Renal cortex interstitium (tissue), 15 donors: ENCODE measurements at places on chromosomes 7 and 10. TPM values are rescaled to one million over a fixed set of nuclear protein-coding genes. Genes with fewer than 3 reads are reported as not detected.

DNA sequence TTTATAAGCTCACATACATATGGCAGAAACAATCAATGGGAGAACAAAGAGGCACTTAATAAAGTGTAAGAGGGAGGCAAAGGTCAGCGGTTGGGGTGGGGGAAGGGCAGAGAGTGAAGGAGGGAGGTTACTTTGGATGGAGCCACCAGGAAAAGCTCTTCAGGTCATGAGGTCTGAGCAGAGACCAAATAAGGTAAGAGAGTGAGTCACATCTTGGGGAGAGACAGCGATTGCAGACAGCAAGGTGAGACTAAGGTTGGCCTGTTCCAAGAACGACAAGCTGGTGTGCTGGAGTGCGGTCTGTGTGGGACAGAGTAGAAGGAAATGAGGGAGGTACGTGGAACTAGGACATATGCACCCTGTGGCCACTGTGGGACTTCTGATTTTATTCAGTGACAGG, 74.3 kb upstream of the TOMM7 start:
- no peak for DNase-seq

GRCh38 chr7:100894860-100895700, 608 bp downstream of the ACHE start:
- DNase-seq: peak; percentile 61

DNA sequence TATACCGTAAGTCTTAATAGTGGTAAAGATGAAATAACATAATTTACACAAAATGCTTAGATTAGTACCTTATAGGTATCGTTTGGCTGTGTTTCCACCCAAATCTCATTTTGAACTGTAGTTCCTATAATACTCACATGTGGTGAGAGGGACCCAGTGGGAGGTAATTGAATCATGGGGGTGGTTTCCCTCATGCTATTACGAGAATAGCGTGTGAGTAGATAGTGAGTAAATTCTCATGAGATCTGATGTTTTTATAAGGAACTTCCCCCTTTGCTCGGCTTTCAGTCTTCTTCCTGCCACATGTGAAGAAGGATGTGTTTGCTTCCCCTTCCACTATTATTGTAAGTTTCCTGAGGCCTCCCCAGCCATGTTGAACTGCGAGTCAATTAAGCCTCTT, 426.3 kb upstream of the POT1 start:
- no peak for DNase-seq

- DNase-seq: no peak
Measured at GRCh38 chr7:44329888-44330287, 4.5 kb upstream of the CAMK2B start.

GRCh38 chr7:139683137-139683921, 94.5 kb downstream of the HIPK2 start:
- DNase-seq: no peak

DNA sequence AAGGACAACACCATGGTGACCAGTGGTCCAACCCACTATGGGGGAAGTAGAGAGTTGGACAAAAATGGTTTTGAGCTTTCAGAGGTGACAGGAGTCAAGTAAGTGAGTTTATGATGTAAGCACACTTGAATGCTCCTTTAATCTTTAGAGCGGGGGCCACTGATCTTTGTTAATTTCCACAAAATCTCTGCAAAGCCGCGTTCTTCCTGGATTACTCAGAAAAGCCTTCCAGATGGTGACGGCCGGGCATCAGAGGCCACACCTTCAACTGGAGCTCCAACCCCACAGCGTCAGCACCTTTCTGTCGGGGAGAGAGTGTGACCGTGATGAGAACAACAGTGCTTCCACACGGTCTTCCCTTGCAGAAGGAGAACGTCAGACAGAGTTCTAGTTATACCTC, 35.2 kb upstream of the KLF6 start:
- DNase-seq: no peak

DNA sequence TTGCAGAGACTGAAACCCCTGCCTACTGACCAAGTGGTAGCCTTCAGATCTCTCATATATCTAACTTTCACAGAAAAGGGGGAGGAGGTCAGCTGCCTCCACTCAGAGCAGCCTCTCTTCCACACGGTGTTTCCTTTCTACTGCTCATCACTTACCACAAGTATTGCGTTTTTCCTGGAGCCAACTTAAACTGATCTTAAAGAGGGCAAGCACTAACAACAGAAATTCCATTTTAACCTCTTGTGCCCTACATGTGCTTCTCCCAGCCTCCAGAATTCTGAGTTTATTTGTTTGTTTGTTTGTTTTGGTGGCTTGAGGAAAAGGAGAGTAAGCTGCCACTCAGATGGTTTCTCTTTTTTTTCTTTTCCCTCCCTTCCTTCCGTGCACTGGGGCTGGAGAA, 19.1 kb downstream of the SKIDA1 start:
- no peak for DNase-seq

GRCh38 chr7:157306846-157307838, 29.7 kb upstream of the DNAJB6 start:
- no peak for DNase-seq

DNA sequence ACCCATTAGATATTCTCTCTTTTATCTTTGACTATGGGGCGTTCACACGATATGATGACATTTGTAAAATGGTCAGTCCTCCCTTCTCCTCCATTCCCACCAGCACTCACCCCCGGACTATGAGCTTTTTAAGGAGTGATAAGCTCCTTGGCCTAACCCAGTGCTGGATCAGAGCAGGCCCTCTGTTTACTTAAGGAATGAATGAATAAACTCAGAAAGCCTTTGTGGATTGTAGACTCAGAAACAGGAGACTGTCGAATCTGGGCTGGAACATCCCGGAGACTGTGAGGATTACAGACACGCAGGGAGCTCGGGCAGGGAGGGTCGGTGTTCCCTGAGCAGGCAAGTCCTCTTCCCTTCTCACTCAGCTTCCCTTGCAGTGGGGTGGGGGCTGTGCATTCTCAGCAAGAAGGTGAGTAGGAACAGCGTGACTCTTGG, 6.8 kb upstream of the ZCCHC24 start:
- no peak for DNase-seq

- no peak for DNase-seq
Measured at GRCh38 chr10:96488161-96488935, 25.4 kb downstream of the TLL2 start.

DNA sequence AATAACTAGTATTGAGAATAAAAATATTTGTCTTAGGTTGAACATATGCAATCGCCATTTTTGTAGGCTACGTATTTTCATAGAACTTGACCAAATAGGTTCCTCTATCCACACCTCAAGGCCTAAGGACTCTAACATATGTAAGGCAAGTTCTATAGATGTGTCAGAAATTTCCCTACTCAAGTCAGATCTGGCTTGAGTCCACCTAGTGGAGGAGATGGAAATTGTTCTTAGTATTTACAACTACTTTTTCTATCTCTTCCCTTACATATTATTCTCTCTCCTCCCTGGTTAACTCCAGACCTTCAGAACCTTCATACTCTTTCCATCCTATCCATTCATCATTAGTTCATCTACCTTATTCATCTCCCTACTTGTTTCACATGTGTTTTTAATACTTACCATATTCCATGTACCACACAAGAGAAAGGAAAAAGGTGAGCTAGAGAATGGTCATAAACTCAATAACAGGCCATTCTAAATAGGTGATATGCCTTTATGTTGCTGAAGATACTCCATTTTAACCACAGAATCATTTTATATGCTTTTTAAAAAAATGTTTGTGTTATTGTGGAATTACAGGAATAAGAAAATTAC, 174.5 kb upstream of the HDAC9 start:
- no peak for DNase-seq

- DNase-seq: no peak
Measured at GRCh38 chr10:12705943-12706342, 295.6 kb downstream of the CCDC3 start.

DNA sequence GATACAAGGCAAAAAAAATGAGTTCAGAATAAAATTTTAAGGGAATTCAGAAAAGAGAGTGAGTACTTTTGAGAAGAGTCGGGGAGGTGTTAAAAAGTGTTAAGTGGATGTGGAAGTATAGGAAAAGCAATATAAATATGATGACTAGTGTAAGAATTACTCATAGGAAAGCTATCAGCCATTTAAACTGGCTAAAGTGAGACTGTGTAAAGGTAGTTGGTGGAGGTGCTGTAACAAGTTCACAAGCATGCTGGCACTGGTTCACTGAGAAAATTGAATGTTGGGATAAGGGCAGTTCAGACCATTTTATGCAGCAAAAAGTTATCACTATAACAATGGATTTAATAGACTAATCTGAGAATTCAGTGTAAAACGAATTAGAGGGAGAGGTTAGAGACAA, 179.0 kb upstream of the DKK1 start:
- DNase-seq: no peak

The LIMK1 gene
- polyA plus RNA-seq: 18.3 TPM

The GHRHR gene
- polyA plus RNA-seq: 0.15 TPM
